CD4-positive, alpha-beta T cell treated with Interleukin-2 at 100 ng/mL for 4 hours (primary cell): ENCODE measurements at places on chromosomes 6 and 20.
A peak's percentile ranks its signal among the peaks of the same experiment; 100 is the strongest.

DNA sequence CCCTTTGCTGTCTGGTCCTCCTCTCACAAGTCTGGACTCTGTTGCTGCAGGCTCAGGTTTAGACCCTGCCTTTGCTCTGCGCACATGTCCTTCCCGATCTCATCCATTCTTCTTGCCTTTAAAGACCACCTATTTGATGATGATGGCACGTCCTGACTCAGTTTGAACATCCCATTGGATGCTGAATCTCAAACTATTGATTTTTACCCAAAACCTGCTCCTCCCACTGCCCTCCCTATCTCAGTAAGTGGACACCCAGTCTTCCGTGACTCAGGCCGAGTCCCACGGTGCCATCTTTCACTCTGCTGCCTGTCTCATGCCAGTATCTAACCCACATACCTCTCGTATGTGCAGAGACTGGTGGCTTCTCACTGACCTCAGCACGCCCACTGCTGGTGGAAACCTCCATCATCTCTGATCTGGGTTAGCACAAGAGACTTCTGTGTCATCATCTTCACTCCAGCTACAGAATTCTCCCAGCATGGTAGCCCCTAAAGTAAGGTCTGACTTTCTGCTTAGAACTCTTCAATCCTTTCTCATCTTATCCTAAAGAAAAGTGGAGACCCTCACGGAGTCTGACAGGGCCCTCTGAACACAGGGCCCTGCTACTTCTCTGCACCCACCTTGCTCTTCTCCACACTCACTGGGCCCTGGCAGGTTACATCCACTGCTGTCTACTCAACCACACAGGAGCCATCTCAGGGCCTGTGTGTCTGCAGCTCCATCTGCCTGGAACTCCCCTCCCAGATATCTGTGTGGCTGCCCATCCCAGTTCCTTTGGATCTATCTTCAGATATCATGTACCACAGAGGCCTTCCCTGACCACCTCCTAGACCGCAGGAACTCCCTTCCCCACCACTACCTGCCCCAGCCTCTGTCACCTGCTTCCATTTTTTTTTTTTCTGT lies 387.1 kb upstream of the AGPAT4 start:
- no peak for DNase-seq

DNA sequence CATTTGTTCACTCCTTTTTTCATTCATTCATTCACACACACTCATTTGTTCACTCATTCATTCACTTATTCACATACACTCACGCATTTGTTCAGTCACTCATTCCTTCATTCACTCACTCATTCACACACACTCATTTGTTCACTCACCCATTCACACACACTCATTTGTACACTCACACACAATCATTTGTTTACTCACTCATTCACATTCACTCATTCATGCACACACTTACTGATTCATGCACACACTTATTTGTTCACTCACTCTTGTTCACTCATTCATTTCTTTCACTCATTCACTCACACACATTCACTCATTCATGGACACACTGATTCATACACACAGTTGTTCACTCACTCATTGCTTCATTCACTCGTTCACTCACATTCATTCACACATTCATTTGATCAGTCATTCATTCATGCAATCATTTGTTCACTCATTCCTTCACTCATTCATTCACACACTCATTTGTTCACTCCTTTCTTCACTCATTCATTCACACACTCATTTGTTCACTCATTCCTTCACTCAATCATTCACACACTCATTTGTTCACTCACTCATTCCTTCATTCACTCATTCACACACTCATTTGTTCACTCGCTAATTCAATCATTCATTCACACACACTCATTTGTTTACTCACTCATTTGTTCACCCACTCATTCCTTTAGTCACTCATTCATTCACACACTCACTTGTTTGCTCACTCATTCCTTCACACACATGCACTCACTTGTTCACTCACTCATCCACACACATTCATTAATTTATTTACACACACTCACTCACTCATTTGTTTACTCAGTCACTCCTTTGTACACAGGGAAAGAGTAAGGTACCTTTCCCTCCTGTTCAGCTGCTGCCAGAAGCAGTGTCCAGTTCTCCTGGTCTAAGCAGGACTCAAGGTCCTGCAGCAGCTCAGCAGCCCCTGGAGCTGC lies 50.7 kb upstream of the BHLHE23 start:
- no peak for DNase-seq

GRCh38 chr6:111326563-111326962 lies 156.5 kb downstream of the REV3L start:
- no peak for DNase-seq

- no peak for DNase-seq
Observed at GRCh38 chr6:62980724-62981123, 230.5 kb upstream of the FKBP1C start.

DNA sequence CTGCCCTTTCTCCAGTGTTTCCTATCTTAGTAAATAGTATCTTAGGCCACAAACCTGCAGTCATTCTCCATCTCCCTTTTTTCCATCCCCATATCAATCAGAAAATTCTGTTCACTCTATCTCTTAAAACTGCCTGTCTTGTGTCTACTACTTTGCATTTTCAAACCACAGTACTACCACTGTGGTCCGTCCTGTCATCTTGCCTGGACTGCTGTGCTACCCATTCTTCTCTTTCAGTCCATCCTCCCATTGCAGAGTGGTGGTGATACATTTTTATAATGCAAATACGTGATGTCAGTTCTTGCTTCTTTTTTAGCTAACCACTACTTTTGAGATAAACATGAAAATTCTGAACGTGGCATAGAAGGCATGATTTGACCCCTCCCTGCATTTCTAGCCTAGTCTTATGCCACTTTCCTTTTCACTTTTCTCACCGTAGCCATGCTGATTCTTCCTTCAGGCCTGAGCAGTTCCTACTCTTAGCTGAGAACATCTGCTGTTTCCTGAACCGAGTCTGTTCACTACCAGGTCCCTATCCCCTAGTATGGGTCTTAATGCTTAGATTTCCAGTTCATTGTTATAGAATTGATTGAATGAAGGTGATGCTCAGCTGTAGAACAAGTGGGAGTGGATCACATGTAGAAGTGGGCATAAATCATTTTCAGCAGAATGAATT lies 13.8 kb downstream of the TBPL1 start:
- no peak for DNase-seq

DNA sequence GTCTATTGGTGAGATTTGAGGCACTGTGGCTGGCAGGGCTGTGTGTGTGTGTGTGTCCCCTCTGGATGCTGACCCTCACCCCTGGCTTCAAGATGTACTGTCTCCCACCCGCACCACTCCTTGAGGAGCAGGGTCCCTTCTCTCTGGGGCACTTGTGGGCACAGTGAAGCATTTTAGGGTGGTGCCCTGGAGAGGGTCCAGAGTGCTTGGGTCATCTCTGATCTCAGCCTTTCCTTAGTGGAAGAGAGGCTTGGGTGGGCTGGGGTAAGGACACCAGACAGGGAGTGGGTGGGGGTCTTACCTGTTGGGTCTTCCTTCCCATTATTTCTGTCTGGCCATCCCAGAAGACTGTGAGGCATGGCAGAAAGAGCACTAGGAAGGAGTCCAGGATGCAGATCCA lies 66.1 kb downstream of the EFCAB8 start:
- DNase-seq: no peak

DNA sequence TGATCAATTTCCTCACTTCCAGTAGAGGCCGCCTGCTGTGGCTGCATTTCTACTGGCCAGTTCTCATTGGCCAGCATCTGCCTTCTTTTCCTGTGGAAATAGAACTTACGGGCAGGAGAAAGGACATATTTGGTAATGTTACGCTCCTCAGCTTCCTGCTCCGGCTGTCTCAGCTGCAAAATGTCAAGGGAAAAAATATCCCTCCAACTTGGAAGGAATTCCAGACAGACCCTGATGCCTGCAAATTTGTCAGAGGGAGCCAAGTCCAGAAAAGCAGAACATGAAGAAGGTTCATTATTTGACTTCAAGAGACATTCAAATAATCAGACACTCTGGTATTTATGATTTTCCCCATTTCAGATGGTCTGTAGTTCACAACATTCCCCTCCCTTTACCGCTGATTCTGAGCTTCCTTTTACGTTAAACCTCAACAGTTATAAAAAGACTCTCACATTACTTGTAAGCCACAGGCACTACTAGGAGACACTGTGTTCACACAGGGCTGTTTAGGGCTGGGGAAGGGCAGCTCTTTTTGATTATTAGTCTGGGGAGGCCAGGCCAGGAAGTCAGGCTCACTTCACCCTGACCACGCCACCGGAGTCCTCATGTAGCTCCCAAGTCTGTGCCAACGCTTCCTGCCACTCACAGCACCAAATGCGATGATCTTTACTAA lies 179.6 kb upstream of the CCN2 start:
- DNase-seq: no peak

DNA sequence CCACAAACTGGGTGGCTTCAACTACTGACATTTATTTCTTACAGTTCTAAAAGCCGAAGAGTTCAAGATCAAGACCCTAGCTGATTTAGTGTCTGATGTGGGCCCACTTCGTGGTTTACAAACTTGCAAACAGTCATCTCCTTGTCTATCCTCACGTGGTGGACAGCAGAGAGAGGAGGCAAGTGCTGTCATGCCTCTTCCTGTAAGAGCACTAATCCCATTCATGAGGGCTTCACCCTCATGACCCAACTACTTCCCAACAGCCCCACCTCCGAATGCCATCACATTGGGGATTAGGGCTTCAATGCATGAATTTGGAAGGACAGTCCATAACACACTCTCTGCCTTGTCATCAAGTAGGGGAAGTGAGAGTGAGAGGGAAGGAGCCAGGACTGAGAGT lies 15.6 kb upstream of the ISM1 start:
- no peak for DNase-seq

DNA sequence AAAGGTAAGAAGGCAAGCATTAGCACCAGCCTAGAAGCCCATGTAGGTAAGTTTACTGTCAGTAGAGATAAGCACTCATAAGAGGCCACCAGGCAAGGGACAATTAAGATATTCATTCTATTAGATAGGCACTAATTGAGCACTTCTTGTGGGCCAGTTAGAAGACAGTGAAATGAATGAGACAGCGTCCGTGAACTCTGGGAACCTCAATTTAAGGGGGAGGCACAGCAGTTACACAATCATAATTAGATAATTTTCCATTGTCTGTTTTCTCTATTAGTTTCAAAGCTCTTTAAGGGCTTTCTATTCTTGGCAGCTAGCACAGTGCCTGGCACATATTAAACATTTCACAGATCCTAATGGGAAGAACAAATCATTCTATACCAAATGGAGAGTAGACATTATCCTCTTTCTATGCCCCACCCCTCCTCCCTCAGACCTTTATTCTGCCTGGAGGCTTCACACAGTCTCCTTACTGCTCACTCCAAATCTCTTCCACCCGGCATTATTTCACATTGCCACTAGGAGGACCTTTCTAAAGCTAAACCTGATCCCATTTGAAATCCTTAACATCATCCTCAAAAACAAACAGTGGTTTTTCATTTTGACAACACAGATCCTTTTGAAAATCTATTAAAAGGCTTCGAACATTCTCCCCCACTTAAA lies 529.6 kb downstream of the ADGRB3 start:
- DNase-seq: no peak

GRCh38 chr6:14354919-14355572 lies 237.5 kb downstream of the CD83 start:
- DNase-seq: no peak

DNA sequence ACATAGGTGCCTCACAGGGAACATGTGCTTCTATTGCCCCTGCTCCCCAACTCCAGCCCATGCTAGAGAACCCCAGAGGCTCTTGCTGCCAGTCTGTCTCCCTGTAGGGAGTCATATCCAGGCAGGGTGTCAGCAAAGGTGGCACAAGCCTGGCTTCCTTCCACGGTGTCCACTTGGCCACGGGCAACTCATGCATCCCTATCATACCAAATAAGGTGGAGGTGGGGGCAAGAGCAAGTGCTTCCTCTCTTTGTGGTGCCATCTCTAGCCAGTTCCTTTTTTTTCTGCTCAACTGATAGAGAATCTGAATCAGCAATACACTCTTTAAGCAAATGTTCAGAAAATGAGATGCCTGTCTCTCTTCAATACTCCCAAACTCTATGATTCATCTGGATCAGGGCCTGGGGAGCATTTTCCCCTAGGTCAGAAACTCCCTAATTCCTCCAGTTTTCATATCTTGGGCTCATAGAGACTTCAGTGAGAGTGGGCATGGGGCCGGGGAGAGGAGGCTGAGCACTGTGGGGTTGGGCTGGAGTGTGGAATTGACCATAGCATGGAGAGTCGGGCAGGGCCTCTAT lies 105.1 kb upstream of the GPR6 start:
- DNase-seq: no peak

- DNase-seq: peak; percentile 22
Observed at GRCh38 chr6:139530561-139530960, 156.1 kb upstream of the CITED2 start.

DNA sequence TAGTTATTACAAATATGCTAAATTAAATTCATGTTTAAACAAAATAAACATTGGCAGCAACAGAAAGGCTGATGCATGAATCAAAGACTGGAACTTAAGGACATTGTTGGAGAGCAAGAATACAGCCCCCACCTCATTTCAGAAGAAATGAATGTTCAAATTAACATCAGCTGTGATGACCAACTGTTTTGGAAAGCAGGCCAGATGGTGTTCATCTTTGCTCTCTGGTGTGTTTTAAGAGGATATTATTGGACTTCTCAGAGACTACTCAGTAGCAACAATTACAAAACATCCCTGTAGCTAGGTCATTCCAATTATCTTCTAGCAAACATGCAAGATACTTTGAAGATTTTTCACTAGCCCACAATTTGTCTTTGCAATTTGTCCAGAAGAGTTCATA lies 118.6 kb upstream of the DOK5 start:
- DNase-seq: no peak

GRCh38 chr6:148244217-148244935 lies 98.3 kb upstream of the SASH1 start:
- no peak for DNase-seq

DNA sequence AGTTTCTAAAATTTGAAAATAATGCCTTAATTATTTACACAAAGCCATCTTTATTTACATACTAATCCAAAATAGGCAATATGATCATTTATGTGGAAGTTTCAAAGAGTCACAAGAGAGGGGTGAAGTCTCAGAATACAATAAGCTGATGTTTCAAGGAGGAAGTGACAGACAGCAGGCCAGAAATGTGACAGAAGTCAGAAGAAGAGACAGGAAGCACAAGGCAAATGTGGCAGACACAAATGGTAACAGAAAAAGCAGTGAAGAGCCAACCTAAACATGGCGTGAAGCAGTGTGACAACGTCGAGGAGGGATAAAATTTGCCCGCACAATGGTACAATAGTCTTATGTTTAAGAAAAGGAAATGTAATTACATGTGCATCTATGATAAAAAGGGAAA lies 59.8 kb downstream of the SHPRH start:
- no peak for DNase-seq

- DNase-seq: no peak
Observed at GRCh38 chr6:15997586-15998388, 131.1 kb upstream of the MYLIP start.

- no peak for DNase-seq
Observed at GRCh38 chr6:22173311-22173710, 123.5 kb downstream of the PRL start.

DNA sequence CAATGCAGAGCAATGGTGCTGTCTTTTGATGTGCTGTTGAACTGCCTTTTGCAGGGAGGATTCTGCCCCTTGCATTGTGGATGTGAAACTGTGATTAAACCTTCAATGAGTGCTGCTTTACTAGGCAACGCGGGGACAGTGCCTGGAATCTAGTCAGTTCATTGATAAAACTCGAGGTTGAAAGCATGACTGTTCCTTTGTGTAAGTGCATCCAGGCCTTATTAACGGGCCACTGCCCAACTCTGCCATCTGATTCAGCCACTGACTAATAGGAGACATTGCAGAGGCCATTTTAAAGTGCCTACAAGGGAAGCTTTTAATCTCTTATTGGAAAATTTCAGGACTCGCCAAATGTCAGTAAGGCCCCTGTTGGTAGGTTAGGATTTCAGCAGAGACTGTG lies 49.3 kb downstream of the SLC35F1 start:
- no peak for DNase-seq
